ENCODE measurements at places on chromosomes 1 and 21. TPM values are rescaled to one million over a fixed set of nuclear protein-coding genes. Genes with fewer than 3 reads are reported as not detected.

DNA sequence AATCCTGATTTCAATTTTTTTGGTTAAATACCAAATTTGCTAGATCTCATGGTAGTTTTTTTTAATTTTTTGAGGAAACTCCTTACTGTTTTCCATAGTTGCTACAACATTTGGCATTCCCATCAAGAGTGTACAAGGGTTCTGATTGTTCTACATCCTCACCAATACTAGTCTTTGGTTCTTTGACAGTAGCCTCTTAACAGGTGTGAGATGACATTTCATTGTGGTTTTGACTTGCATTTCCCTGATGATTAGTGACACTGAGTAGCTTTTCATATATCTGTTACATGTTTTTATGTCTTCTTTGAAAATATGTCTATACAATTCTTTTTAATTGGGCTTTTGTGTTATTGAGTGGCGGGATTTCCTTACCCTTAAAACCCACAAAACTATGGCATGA is 20.9 kb upstream of the RGS13 start:
- no peak for DNase-seq

DNA sequence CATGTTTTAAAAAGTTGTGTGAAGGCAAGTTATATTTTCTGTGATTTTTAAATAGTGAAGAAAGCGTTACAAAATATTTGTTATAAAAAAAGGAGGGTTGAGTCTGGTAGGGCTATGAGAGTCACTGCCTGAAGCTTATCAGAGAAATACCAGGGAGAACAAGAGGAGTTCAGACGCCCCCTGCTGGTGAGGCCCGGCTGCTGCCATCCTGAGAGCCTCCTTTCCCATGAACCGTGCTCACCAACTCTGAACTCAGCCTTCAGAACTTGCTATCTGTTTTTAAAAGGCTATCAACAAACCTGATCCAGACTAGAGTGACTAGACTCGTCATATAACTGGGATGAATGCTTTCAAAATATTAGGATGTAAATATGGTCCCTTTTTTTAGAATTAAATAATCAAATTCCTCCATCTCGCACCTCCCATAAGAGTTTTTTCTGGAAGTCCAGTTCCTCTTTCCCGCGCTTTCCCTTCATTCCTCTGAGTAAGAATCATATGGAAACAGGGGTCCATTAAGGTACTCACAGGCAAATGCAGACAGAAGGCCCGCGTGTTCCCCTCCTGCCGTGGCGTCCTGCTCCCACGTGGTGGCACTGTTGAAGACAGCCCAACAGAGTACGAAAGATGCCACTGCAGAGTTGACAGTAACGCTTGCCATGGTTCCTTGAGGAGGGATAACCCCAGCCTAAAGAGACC is 26.2 kb upstream of the SPATA6 start:
- peak; percentile 53 for DNase-seq

DNA sequence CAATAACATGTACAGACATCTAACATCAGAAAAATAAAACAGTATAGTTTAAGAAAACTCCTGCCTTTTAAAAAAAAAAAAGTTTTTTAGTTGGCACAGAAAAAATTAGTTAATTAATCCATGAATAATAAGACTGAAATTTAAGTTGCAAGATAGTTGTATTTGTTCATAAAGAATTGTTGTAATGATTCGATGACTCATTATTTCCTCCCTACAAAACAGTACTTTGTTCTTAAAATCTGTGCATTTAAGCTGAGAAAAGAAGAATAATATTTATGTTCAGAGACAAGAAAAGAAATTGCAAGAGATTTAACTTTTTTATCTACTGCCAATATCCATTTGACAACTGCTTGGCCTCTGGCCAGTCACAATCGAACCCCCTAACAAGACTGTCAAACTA is 894.7 kb downstream of the ADGRL2 start:
- DNase-seq = no peak

DNA sequence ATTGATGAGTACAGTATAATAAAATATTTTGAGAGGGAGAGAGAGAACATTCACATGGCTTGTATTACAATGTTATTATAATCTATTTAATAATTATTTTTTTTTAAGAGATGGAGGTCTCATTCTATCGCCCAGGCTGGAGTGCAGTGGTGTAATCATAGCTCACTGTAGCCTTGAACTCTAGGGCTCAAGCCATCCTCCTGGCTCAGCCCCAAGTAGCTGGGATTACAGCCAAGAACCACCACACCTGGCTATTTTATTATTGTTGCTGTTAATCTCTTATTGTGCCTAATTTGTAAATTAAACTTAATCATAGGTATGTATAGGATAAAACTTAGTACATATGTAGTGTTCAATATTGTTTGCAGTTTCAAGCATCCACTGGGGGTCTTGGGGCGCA is 57.8 kb downstream of the HS2ST1 start:
- no peak for DNase-seq

DNA sequence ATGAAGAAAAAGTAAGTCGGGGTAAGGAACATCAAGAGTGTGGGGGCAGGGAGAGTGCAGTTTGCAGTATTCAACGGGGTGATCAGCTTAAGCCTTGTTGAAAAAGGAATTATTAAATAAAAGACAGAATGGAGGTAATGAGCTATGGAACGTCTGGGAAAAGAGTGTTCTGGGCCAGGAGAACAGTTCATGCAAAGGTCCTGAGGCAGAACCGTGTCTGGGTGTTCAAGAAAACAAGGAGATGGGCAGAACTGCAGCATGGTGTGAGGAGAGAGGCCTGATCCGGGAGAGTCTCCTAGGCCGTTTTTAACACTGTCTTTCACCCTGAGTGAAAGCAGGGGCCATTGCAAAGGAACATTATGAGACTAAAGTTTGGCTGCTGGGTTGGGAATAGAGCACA is 20.2 kb downstream of the OVGP1 start:
- no peak for DNase-seq

ACKR1 gene
- total RNA-seq = not detected

DNA sequence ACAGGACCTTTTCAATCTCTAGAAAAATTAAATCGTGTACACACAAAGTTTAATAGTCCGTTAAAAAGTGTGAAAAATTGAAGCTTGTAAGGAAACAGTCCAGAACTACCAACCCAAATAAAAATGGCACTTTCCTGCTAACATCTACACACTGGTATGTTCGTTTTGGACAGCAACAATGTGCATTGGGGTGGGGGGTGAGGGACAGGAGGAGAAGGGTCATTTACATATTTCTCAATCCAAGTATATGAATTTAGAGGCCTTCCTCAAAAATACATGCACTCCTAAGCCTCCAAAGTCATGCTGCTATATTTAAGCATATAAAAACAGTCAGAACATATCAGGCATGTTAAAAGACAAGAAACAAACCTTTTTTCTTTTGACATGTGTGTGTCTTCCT is 2.5 kb downstream of the PPP1R15B start:
- no peak for DNase-seq

DNA sequence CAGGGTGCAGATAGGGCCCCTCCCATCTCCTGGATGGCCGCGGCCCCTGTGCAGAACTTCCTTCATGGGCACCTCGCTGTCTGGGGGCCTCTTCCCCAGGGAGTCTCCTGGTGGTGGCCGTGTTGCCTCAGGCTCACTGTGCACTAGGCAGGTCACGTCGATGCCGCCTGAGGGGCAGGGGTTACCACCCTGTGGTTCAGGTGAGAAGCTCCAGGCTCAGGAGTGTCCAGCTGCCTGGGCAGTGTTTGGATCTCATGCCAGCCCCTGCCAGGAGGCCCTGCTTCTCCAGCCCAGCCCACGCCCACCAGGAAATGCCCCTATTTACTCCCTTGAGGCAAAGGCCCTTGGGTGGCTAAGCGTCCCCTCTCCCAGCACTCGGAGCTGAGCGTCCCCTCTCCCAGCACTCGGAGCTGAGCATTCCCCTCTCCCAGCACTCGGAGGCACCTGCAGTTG is 2.1 kb downstream of the ITGB2 start:
- DNase-seq = no peak

- no peak for DNase-seq
Measured at GRCh38 chr1:206909883-206910318, 11.8 kb downstream of the FCMR start.

- no peak for DNase-seq
Measured at GRCh38 chr1:161092621-161093028, 3.3 kb upstream of the NECTIN4 start.

TRMT1L gene
- 4.4 TPM for total RNA-seq

KDF1 gene
- total RNA-seq = not detected

- no peak for DNase-seq
Measured at GRCh38 chr21:29656504-29657239, 283.1 kb downstream of the GRIK1 start.

HHAT gene
- total RNA-seq = 1.1 TPM

RPE65 gene
- total RNA-seq = not detected

GUCA2A gene
- total RNA-seq = not detected

GRCh38 chr1:169107603-169108208 is 1.2 kb downstream of the ATP1B1 start:
- no peak for DNase-seq

COL9A2 gene
- total RNA-seq = 2.4 TPM

DNA sequence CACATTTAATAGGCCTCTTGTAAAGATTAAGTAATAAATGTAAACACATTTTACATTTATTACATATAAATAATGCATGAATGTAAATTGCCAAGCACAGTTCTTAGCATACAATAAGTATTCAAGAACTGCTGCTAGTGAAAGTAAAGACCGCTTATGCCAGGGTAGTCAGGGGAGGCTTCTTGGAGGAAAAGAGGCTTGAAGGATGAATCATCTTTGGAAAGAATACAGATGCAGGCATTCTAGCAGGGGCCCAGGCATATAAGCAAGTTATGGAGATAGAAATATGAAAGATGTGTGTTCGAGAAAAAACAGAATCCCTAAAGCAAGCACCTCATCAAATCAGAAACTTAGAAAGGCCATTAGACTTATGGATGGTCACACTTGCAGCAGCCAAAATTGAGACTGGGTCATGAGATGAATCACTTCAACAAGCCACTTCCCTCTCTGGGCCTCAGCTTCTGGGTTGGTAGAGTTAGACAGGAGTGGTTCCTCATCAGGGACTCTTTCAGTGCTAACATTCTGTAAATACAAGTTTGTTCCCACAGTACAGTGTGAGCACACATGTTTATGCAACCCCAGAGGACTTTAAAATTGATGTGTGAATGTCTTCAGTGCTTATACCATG is 79.8 kb upstream of the ROR1 start:
- DNase-seq = no peak

GRCh38 chr1:21687081-21687529 is 17.9 kb upstream of the RAP1GAP start:
- DNase-seq = no peak

DNA sequence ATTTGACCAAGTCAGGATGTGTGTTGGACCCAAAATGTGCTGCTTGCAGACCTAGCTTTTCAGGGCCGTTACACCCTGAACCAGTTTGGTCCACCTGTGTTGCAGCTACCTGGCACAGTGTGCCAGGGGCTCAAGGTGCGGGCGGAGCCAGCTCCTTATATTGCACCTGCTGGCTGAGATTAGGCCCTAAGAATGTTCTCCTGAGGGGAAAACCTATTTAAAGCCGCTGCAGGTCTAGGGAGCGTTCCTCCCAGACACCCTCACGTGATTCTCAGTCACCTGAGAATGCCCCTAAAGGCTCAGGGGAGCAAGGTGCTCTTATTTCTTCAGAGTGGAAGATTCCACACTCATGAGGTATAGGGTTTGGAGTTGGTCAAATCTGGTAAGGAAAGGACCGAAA is 12.0 kb downstream of the GSTM3 start:
- no peak for DNase-seq

DNA sequence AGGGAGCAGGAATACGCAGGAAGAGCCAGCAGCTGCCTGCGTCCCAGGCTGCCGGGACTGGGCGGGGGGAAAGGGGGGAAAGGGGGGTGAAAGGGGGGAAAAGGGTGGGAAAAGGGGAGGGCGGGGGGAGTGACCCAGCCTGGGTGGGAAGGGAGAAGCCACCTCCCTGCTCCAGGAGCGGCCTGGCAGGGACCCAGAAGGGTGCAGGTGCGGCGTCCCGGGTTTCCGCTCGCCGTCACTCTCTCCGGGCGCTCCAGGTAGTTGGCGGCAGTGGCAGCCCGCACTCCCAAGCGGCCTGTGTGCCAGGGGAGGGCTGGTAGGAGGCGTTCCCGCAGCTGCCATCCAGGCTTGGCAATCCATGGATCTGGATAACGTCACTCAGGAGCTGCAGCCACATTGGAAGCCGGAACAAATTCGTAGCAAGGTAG is 141.0 kb upstream of the NGF start:
- no peak for DNase-seq

DNA sequence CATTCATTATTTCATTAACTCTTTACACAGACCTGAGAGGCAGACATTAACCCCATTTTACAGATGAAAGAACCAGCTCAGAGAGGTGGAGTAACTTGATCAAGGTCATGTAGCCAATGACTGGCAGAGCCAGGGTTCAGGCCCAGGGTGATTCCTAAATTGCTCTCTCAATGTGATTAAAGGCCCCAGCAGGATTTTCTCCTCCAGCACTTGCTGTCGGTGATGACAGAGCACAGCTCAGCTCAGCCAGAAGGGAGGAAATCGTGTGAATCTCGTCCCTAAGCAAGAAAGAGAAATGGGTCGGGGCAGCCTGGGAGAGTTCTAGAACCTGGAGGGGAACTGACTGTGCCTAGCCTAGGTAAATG is 19.5 kb upstream of the RNF19B start:
- no peak for DNase-seq

- no peak for DNase-seq
Measured at GRCh38 chr21:35922618-35923017, 137.7 kb downstream of the SETD4 start.

DNA sequence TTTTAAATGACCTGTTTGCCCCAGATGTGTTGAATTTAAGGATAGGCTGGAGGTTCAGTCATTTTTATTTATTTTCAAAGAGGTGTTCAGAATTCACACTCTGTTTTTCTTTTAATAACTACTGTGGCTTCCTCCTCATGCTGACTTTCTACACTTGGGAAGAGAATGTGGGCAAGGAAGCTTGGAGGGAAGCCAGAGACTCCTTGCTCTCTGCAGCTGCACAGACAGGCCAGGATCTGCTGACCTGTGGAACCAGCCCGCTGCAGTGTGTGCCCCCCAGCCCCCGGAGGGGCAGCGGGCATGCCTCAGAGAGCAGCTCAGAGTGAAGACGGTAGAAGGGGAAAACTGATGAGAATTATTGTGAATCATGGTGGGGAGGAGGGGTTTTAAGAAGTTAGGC is 16.9 kb downstream of the MGST3 start:
- no peak for DNase-seq

CYP4A22 gene
- not detected for total RNA-seq

NID1 gene
- 0.32 TPM for total RNA-seq

GRCh38 chr1:228405200-228405978 is 1.2 kb downstream of the TRIM11 start:
- no peak for DNase-seq

PTGFRN gene
- 0.71 TPM for total RNA-seq

DNA sequence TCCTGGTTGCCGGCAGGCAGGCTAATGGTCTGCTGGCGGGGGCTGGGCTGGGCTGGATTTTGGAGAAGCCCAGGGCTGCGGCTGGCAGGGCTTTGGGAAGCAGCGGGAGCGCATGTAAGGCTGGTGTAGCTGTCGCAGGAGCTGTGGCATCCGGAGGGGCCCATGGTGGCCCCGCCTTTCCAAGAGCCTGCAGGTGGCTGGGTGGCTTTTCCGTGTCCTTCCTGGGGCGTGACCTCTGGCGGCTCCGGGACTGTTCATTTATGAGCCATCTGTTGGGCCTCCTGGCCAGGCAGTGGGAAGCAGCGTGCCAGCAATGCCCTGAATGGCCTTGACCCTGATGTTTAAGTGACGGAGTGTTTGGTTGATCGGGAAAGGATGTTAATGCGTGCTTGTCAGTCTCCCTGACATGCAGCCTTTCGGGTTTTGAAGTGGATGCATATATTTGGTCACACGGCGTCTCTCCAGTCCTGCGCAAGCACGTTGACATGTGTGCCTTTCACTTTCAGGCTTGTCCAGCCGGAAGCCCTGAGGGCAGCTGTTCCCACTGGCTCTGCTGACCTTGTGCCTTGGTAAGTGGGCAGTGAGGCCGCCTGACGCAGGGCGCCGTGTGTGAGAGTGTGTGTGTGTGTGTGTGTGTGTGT is 38.5 kb downstream of the AGPAT3 start:
- no peak for DNase-seq
